Ureter (tissue), 1 donor: ENCODE measurements at places on chromosomes 2 and 18. TPM values are rescaled to one million over a fixed set of nuclear protein-coding genes. Genes with fewer than 3 reads are reported as not detected.

GRCh38 chr2:85823951-85824350 lies 64.8 kb downstream of the ST3GAL5 start:
- DNase-seq: peak; percentile 22

GRCh38 chr18:40055262-40055661 lies 1899.8 kb upstream of the PIK3C3 start:
- DNase-seq: no peak

DNA sequence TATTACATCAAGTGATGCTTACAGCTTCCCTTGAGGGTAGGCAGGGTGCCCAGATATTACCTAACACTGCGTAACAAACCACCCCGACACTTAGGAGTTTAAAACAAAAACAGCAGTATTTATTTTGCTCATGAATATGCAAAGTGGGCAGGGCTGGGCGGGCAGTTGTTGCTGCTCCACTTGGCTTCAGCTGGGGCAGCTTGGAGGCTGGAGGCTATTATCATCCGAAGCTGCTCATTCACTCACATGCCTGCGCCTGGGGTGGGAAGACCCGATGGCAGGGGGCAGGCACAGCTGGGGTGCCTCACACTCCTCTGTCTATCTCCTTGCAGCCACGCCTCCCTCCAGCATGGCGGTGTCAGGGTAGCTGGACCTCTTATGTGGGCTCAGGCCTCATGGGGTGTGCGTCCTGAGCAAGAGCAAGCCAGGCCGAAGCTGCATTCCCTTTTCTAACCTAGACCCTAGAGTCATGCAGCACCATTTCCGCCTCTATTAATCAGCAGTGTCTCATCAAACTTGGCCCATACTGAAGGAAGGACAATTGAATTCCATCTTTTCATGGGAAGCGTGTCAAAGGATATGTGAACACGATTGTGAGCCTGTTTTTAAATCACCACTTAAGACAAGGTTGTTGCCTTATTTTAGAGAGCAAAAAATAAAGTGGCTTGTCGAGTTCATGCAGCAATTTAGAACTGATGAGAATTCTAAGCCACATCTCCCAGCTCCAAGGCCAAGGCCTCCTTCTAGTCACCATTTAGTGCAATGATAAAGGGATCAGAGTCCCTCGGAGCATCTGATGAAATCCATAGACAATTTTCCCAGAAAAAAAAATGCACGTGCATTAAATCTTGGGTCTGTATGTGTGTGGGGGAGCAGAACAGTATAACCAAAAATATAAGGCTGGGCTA lies 54.9 kb downstream of the SDC1 start:
- DNase-seq: no peak

DNA sequence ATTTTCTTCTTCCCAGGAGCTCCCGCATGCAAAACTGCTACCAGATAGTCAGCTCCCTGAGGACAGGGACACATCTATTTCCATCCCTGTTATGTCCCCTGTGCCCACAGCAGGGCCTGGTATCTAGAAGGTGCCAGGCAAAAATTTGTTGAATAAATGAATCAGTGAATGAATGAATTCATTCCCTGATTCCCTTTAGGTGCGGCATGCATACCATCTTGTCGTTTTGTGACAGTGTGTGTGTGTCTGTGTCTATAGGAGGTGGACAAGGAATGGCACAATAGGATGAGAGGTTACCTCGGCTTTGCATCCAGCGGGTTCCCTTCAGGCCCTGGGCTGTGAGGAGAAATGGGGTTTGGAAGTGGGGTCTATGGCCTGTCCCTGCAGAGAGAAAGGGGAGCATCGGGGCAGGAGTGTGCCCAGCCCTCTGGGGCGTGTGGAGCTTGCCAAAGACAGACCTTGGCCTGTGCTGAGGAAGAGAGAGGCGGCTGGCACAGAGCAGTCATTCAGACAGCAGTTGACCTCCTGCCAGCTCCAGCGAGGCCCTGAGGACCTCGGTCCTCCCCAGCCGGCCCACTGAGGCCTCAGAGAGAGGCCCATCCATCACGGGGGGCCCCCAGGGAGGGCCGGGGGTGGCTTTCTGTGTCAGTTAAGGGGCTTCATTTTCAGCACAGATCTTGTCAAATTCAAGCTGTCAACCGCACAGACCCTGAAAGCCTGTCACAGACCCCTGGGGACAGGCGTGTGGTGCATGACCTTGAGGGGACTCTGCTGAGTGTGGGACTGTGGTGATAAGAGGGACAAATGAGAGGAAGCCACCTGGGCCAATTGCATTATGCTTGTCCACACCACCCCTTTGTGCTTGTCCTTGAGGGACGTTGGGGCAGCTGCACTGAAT lies 125.9 kb upstream of the CXCR4 start:
- DNase-seq: no peak

DNA sequence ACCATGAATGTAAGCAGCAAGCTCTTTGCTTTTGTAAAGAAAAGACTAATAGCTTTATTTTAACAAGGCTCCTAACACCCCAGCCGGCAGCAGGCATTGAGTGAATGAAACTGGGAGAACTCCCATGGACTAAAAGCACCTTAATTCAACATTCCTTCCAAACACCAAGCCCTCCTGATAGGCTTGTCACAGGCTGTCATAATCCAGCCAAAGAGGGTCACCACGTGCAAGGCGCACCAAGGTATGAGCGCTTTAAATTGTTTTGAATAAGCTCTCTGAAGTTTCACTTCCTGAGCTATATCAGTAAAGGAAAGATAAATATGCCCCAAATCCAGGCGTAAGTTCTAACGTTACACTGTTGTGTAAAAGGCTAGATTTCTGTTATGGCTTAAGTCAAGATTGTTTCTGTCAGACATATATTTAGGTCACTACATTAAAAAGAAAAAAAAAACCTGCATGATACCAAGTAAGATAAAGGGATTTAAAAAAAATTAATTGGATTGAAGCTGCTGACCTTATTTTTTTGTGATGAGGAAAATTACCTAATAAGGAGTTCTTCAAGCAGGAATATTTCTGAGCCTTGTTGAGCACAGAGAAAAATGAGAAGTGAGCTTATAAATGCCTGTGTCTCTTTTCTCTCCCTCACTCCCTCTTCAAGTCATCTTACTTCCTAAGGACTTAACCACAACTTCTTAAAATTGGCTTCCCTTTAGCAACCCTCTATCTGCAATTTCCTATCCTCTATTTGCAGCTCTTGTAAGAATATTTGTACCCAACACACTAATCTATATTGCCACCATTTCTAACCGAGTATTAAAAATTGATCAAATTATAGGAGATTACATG lies 136.1 kb upstream of the NRP2 start:
- DNase-seq: no peak

LHCGR gene
- total RNA-seq: not detected

CABLES1 gene
- total RNA-seq: 8.1 TPM

DNA sequence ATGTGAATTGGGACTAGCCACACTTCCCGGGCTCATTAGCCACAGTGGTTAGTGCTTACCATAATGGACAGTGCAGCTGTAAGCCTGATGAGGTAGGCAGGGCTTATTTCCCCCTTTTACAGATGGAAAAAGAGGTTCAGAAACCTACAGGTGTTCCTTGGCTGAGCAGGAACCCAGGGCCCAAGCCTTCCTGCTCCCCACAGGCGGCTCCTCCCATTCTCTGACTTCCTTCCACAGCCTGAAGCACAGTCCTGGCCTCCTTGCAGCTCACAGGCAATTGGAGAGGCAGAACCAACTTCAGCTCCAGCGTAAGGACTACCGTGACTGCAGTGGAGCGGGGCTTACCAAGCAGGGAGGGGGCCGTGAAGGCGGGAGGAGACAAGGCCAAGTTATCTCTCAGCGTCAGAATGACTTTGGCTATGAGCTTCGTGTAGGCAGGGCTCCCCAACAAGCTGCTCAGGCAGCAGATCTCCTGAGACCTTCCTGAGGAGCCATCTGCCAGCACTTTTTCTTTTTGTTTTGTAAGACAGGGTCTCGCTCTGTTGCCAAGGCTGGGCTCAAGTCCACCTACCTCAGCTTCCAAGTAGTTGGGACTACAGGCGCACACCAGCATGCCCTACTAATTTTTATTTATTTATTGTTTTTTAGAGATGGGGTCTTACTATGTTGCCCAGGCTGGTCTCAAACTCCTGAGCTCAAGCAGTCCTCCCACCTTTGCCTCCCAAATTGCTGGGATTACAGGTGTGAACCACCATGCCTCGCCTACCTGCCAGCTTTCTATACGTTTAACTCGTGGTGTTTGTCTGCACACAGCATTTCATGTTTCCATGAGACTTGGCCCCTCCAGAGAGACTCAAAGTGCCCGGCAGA lies 34.2 kb upstream of the NT5DC4 start:
- DNase-seq: no peak

DNA sequence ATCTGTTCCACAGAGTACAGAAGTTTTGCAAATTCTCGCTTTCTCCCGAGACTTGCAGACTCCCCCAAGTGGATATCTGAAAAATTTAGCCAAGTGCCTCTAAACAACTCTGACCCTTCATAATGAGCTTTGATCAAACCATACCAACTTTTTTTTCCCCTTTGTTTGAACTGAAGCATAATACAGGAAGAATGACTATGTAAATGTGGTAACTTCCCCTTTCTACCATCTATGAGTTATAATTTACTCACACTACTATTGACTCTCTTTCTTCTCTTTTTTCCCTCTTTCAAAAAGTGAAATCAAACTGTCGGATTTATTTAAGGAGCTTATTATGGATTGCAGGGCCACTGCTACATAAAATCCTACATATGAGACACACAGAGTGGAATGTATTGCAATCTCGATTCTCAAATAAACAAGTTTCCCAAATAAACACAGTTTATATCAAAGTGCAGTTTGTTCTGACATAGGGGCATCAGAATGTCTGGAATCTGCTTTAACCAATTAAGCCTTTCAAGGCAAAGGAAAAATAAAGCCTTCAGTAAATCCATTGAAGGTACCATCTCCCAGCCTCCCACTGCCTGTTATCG lies 1.4 kb upstream of the ZNF804A start:
- no peak for DNase-seq

DNA sequence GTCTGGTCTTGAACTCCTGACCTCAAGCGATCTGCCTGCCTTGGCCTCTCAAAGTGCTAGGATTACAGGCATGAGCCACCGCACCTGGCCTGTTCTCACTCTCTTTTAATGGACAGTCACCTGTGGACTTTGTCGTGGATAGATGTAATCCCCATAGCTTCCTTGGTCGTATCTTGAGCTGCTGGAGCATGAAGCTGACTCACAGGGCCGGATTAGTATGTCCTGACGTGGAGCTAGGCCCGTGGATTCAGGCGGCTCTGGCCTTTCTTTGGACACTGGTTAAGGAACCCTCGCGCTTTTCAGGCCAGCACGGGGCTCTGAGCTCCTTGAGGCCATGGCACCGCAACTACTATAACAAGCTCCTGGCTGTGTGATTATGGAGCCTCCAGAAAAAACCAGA lies 27.5 kb upstream of the GBX2 start:
- no peak for DNase-seq

NFATC1 gene
- 13.8 TPM for total RNA-seq

STPG4 gene
- total RNA-seq: not detected

GRCh38 chr18:48408727-48409590 lies at the start of gene ZBTB7C:
Gene ZBTB7C, minus strand, starts transcription at chr18:48409383.
- DNase-seq: no peak

CCL20 gene
- 2.3 TPM for total RNA-seq

DNA sequence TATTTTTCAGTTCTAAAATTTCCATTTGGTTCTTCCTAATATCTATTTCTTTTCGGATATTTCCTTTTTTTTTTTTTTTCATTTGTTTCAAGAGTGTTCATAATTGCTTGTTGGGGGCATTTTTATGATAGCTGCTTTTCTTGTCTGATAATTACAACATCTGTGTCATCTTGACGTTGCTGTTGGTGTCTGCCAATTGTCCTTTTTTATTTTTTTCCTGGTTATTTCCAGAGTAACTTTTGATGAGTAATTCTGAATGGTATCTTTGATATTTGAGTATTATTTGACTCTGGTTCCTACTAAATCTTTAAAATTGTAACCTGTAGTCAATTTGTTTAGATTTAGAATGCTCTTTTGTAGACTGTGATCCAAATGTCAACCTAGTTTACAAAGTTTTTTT lies 51.3 kb upstream of the CHRNA1 start:
- no peak for DNase-seq

- no peak for DNase-seq
Observed at GRCh38 chr18:419541-420175, 80.8 kb downstream of the COLEC12 start.

DNA sequence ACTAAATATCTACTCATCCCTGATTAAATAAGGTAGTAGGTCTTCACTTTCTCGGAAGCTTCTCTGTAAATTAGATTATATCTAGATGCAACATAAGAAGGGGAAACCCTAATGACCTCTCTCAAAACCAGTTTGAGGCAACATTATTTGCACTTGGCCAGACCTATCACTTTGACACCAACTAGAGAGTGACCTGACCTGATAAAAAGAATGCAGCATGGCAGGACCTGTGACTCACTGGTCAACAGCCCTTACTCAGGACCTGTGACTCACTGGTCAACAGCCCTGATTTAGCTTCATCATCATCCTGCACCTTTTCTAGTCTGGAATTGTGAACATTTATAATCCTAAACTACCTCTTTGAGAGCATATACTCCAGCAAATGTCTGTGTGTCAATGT lies 1957.7 kb upstream of the CELF4 start:
- DNase-seq: no peak

- DNase-seq: no peak
Observed at GRCh38 chr2:17593841-17594491, 53.5 kb downstream of the VSNL1 start.

DNA sequence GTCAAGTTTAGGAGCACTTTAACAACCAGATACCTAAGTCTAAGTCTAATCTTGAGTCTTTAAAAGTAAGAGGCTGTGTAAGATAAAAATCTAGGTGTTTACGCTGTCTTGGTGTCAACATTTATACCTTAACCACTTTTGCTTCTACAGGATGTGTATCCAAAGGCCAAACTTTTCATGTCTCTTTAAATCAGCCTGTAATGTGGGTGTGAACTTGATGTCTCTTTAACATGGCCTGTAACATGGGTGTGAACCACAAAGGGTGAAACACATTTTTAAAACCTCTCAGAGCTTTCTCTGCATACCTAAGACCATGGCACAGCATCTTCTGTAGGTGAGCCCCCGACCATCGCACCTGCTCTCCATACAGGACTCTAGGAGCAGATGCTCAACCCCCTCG lies 40.4 kb downstream of the SH3YL1 start:
- no peak for DNase-seq

- DNase-seq: no peak
Observed at GRCh38 chr2:73922681-73923080, 4.0 kb upstream of the DGUOK start.

- no peak for DNase-seq
Observed at GRCh38 chr18:3458378-3458777, 8.4 kb downstream of the TGIF1 start.

DNA sequence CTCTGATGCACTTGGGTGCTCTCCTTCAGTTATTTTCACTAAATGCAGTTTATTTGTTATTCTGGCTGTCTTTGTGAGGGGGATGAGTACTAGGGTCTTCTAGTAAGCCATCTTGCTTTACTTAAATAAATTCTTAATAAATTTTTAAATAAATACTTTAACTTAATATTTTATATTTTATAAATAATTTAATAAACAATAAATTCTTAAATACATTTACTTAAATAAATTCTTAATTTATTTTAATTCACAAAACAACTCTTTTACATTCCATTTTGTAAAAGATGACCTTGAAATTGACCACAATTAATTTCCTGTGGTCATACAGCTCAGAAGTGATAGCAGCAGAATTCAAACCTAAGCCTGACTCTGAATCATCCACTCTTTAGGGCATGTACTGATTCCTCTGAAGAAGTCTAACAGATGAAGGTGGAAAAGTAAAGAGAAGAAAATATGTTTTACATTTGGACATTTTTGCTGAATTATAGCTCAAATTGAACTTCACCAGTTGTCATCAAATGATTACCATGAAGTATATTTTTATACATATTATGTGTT lies 28.8 kb downstream of the MYL1 start:
- DNase-seq: no peak
